ENCODE measurements at places on chromosomes 7 and 10.

GRCh38 chr10:109259293-109259692 lies 664.0 kb downstream of the XPNPEP1 start:
- peak; percentile 70 for ATAC-seq

DNA sequence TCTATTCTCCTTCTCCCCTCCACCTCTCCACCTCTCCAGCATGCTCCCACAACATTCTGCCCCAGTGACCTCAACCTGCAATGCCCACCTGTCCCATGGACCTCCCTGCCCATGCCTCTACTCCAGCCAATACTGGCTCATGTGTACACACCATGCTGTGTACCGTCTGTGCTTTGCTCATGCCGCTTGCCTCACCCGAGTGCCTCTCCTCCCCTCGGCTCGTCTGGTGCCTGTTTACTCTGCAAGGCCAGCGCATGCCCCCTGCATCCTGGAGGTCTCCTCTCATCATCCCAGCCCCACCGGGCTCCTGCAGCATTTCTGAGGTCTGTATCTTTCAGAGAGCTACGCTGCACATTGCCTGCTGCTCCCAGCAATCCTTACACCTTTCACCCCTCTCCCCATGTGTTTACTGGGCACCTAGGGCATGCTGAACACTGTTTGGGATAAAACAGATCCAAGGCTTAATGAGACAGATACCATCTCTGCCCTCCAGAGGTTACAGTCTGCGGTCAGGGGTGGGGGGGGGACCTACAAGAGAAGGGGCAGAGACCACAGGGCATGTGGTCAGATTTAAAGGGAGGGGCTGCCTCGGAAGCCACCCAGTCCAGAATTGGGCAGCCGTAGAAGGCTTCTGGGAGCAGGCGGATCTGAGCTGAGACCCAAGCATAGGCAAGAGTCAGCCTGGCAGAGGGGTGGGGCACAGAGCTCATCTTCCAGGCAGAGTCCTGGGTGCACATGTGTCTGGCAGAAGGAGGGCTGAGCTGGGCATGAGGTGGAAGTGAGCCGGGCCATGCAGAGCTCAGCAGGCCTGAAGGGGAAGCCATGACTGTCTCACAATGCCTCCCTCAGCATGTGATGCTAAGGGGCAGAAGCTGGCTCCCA lies 29.6 kb upstream of the PSAP start:
- ATAC-seq: peak; percentile 83

DNA sequence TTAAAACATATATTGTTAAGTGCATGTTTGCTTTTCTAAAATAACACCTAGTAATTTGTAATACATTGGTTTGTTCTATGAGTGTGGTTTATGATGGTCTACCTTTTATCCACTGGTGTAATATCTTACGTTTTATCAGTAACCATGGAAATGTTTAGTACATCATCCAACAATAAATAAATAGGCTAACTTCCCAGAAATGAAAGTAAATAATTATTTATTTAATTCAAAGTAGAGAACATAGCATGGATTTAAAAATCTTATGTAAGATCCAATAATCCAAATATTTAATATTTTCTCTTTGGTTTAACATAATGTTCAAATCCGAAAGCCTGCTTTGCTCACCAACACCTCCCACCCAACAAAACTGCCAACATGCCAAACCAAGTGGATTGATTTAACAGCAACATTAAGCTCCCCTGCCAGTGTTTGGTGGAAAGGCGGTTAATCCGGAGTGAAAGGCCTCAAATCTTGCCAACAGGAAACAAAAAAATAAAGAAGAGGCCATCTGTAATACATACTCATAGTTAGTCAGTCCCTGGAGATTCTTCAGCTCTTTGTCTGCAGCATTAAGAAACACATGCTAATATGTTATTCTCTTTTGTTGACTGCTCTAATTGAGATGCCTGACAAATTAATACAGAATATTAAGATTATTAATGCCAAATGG lies 897.8 kb downstream of the CNTNAP2 start:
- ATAC-seq: peak; percentile 68

DNA sequence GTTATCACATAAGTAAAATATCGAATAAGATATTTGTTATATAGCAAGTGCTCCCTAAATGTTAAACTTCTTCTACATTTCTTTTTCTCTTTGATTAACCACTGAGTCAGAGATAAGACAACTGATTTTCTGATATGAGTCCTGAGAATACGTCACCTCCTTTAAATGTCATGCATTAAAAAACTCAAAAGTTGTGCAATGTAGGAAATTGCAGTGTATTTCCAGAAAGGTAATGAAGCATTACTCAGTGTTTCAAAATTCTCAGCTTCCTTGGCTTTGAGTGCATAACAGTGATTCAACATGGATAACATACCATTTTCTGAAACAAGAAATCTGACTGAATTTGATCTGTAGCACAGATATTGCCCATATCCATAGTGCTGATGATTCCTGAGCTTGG lies 155.8 kb downstream of the BMPER start:
- peak; percentile 30 for ATAC-seq

DNA sequence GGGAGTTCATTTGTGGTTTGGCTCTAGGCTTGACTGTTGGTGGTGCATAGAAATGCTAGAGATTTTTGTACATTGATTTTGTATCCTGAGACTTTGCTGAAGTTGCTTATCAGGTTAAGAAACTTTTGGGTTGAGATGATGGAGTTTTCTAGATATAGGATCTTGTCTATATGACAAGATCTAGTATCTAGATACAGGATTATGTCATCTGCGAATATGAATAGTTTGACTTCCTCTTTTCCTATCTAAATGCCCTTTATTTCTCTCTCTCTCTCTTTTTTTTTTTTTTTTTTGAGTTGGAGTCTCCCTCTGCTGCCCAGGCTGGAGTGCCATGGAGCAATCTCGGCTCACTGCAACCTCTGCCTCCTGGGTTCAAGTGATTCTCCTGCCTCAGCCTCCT lies 62.9 kb downstream of the MGAM2 start:
- ATAC-seq: no peak

DNA sequence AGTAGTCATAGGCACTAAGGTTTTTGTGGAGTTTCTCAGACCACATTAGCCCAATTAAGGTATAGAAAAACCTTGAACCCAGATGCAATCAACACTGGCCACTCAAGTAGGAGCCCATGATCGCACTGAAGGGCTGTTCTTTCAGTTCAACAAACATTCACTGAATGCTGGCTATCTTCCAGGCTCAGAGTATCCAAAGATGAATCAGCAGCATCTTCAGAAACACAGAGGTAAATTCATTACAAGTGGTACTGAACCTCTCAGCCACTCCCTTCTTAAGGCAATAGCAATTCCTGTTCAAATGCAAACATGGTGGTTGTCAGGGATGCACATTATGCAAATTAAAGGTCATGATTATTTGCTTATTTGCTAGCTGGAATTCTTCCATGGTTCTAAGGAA lies 17.1 kb downstream of the KCNK18 start:
- no peak for ATAC-seq

GRCh38 chr10:5497948-5498730 lies 1.2 kb downstream of the CALML5 start:
- ATAC-seq: no peak

Data from SK-N-SH treated with all-trans-retinoic acid at 6 μM for 48 hours (cell line).